ENCODE measurements at places on chromosomes 12 and 14.

GRCh38 chr14:49526101-49526500 is 60.1 kb downstream of the RPS29 start:
- no peak for DNase-seq

GRCh38 chr12:52829986-52830770 is 3.9 kb downstream of the KRT79 start:
- DNase-seq: no peak

DNA sequence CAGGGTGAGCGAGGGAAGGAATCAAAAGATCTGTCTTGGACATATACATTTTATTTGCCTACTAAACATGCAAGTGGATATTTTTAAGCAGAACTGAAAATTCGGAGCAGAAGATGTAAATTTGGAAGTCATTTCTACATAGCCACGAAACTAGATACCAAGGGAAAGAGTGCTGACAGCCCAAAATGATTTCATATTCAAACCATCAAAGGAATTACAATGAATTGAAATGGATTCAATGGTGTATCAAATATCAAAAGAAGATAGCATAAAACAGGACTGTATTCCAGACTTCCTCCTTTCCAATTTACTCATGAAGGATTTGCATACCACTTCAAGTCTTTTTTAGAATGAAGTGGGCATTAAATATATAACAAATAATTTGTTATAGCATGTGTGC is 313.5 kb upstream of the KITLG start:
- no peak for DNase-seq

DNA sequence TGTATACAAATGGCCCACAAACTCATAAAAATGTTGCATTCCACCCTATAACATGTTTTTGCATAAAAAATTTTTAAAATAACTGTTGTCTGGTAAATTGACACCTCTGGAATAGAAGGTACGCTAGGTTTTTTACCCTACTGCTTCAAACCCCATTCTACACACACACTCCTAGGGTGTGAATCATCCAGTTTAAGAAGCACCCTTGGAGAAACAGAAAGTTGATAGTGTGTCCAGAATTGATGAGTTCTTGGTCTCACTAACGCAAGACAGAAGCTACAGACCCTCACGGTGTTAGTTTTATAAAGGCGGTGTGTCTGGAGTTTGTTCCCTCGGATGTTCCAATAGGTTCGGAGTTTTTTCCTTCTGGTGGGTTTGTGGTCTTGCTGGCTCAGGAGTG is 158.5 kb downstream of the KLRB1 start:
- no peak for DNase-seq

DNA sequence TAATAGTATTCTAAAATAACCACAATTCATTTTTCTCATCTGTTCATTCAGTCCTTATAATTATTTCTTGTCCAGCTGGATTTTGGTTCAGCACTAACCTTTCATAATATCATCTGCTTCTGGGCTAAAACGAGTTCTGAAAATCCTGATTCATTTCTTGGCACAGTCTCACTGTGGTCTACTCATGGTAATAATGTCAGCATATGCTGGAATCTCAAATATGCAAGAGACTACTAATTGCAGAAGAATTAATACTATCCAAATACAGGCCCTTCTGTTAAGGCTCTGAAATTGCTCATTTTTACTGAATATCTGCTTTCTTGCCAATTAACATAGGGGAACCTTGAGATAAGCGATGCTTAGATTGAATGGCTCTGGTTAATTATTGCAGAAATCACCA is 597.1 kb downstream of the RPL10L start:
- DNase-seq: no peak

DNA sequence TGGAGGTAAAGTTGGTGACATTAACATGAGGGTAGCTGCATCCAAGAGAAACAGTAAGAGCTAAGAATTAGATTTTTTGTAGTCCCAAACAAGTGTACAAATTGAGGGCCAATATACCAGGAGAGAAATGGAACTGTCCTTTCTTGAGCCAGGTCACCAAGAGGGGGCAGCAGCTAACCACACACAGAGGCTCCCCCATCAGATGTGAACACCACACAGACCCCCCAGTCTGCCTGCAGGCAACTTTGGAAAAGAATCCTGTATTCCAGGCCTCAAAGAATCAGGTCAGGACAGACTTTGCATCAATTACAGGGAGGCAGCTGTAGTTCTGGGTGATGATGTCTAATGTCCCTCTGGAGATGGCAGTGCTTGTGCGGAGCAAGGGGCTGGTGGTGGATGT is 77.9 kb downstream of the SPTB start:
- no peak for DNase-seq

DNA sequence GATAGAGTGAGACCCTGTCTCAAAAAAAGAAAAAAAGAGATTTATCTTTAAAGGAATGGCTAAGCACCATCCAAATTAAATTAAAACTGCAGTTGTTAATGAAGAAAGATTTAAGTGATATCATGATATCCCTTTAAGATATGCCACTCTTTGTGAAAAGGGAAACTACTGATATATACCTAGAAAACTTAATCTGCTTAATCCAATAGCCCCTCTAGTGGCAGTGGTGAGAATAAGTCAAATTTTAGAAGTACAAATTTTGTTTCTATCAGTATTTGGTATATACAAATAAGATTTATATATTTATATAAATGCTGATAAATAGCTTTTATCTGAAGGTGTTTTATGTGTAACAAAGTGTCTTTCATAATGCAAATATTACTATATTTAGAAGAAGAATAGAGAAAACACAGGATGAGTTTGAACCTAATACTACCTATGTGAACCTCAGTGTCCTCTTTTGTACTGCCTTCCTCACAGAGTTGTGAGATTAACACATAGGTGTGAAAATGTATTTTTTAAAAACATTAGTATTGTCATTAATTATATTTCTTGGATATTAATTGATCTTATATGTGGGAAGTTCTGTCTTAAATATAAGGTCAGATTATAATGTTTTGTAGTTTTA is 51.4 kb upstream of the GARIN2 start:
- DNase-seq: no peak

DNA sequence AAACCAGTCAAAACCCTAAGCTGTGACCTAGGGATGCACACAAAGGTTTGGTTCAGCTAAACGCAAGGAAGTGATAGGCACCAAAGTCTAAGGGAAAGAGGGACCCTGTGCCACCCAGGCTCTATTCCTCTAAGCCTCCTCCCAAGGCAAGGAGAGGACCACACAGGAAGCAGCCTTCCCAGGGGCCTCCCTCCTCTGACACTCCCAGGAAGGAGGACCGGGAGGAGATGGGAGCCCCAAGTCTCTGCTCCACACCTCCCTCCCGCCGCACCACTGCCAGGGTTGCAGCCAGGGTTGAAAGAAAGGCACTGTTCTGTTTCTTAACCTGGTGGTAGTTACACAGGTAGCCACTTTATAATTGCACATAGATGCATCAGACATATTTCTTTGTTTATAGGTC is 21.9 kb downstream of the TCHP start:
- no peak for DNase-seq

DNA sequence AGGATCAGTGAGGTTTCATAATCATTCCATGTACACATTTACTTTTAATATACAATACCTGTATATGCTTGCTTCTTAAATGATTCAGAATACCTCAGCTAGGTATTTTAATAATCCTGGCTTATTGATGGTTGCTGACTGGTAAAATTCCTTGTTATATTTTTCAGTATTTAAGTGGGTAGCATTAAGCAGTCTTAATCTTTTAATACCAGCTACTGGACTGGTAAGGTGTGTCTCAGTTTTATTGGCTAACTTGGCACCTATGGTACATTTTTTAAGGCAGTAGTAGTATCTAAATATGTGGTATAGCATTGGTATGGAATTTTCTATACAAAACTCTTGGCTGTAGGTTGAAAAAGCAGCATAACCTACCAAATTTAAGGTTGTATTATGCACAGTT is 96.6 kb downstream of the RAD52 start:
- DNase-seq: no peak

DNA sequence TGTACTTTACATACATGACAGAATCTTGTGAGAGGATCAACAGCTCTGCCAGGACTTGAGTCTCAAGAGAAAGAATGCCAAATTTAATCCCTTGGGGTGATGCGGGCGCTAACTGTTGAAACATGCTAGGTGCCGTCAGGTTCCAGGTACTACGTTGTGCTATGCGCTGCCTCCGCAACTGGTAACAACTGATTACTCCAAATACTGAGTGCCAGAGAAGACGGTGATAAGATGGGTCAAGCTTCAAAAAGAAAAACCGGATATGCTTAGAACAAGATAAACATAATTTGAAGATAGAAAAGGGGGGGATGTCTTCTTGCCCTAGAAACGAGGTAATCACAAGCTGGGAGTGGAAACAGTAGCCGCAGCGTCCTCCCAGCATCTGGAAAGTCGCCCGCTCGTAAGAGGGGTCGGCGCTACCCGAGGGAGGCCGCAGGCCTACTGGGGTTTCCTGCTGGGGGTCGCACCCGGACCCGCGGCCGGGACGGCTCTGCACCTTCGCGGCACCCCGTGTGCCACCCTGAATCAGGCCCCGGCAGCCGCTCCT is 678 bp downstream of the ZBTB25 start:
- peak; percentile 30 for DNase-seq

GRCh38 chr12:109535863-109536250 is 37.4 kb downstream of the MMAB start:
- no peak for DNase-seq

DNA sequence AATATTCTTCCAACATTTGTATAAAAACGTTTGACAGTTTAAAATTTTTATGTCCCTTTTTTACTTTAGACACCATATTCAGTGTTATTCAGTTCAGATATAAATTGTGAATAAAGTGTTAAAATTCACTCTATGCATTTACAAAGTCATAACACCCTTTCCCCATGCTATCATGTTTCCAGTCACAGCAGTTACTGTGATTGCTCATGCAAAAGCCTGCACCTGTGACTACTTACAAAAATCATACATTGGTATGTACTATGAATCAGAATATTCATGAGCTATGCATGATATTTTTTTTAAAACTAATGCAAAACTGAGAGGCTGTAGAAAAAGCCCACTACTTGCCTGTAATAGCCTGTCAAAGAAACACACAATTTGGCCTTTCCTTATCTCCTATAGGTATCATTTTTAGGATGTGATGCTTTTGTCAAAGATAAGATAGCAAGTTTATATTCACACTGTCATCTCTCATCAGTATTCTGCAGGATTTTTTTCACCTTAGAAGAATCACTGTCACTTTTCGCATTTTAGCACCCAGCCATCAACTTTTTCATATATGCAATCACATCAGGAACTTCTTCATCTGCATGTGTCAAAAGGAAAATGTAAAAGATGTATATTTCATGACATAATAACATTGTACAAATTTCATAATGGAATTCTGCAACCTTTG is 443.2 kb downstream of the C12orf50 start:
- no peak for DNase-seq

GRCh38 chr14:35369701-35370191 is 34.8 kb downstream of the NFKBIA start:
- peak; percentile 29 for DNase-seq

- peak; percentile 45 for DNase-seq
These were observed 1.8 kb upstream of the CDK17 start for GRCh38 chr12:96402061-96402460.

DNA sequence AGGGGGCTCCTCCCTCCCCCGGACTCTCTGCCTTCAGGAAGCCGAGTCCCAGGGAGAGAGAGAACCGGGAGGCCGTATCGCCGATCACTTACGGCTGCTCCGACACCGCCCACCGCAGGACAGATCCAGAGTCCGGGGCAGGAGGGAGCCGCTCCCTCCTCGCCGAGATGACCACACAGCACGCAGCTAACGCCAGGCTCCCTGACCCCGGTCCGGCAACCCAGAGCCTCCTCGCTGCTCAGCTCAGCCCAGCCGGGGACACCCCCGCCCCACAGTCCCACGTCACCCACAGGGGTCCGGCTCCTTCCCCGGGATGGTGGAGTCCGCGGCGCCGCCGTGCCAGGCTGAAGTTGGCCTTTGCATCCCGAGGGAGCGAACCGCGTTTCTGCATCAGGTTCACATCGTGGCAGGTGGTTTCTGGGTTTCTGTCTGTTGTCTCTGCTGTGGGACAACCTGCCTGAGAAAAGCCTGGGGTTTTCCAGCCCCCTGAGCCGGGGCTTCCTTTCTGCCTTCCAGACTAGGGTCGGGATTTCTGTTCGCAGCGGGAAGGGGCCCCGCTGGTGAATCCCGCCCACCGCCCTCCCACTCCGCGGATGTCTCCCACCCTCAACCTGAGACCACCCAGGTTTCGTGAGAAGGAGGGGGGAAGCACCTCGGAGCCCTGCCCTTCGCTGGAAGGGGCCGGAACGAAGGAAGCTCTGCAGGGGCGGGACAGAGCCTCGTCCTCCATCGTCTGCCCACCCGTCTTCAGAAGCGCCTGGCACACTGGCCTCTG is 61.2 kb downstream of the NOC4L start:
- no peak for DNase-seq

DNA sequence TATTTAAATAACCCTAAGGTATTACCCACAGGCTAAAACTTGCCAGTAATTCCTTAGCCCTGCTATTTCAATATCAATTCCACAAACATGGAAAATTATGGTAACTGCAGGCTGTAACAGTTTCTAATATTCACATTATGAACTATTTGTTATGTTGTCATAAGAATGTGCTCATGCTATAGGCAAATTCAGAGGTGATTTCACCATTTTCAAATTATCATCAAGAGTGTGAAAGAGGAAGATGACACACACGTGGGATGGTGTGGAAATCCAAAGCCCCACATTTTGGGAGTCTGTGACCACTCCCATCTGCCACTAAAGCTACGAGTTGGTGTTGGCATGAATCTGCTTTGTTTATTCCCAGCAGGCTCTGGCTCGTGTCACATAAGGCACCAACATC is 5.9 kb upstream of the MYO1A start:
- no peak for DNase-seq

DNA sequence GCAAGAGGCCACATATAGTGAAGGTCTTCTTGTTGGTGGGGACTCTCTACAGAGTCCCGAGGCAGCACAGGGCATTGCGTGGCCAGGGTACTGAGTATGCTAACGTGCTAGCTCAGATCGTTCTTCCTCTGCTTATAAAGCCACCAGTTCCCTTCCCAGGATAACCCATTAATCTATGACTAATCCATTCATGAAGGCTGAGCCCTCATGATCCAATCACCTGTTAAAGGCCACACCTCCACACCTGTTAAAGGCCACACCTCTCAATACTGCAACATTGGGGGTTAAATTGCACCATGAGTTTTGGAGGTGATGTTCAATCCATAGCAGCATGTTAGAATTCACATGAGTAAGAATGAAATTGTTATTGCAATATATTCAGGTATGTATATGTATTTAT is 12.8 kb upstream of the YARS2 start:
- no peak for DNase-seq

- DNase-seq: no peak
These were observed 54.3 kb downstream of the MAP3K9 start for GRCh38 chr14:70754991-70755390.

GRCh38 chr12:100473050-100473715 is 483 bp upstream of the NR1H4 start:
- DNase-seq: no peak
